ENCODE measurements at places on chromosomes 1 and 21.

GRCh38 chr1:213120386-213120785, 69.3 kb downstream of the RPS6KC1 start:
- DNase-seq = no peak

- no peak for DNase-seq
Measured at GRCh38 chr1:72433591-72433990, 151.3 kb upstream of the NEGR1 start.

- DNase-seq = no peak
Measured at GRCh38 chr1:60891281-60891680, 191.1 kb upstream of the NFIA start.

- no peak for DNase-seq
Measured at GRCh38 chr21:37368541-37369279, 2.1 kb downstream of the DYRK1A start.

DNA sequence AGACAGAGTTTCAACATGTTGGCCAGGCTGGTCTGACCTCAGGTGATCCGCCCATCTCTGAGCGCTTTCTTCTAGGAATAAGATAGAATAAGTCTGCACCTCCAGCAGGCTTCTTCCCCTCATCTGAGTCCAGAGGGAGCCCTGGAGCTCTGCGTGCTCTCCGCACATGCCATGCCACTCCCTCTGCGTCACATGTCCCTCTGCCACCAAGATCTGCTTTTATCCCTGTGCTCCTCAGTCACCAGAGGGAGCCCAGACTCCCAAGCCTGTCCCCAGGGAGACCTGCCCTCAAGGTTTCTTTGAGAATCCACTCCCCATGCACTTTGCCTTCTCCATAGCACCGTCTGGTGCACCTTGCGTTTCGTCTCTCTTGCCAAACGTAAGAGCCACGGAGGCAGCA, 213.0 kb downstream of the CAMTA1 start:
- DNase-seq = no peak

- no peak for DNase-seq
Measured at GRCh38 chr1:33036051-33036525, 595 bp downstream of the AK2 start.

GRCh38 chr1:228488125-228488817, 1.1 kb downstream of the RNF187 start:
- DNase-seq = no peak

GRCh38 chr1:217139513-217139912, 416.3 kb upstream of the ESRRG start:
- DNase-seq = no peak

DNA sequence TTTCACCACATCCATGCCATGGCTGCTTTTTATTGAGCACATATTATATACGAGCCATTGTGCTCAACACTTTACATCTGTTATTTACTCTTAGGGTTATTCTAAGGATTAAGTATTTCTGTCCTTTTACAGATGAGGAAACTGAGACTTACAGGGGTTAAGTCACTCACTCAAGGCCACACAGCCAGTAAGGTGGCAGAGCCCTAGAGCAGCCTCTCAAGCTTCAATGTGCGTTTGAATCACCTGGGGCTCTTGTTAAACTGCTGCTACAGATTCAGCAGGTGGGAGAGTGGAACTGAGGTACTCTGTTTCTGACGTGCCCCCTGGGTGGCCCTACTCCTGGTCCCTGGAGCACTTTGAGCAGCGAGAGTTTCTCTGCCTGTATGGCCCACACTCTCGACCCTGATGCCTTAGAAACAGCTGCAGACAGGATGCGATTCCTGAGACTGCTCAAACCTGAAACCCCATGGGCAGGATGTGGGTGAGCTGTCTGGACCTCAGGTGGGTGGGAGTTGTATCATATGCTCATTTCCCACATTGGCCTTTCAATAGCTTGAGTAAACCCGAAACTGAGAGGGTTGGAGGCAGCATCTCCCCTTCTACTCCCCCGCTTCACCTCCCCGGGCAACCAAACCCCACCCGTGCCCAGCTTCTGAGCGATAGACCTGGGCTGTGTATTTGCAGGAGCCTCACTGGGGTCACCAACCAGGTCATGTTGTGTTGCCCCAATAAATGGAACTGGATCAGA, 59.3 kb downstream of the MAN1C1 start:
- peak; percentile 73 for DNase-seq

- no peak for DNase-seq
Measured at GRCh38 chr1:22641247-22641646, 2.2 kb upstream of the C1QC start.

DNA sequence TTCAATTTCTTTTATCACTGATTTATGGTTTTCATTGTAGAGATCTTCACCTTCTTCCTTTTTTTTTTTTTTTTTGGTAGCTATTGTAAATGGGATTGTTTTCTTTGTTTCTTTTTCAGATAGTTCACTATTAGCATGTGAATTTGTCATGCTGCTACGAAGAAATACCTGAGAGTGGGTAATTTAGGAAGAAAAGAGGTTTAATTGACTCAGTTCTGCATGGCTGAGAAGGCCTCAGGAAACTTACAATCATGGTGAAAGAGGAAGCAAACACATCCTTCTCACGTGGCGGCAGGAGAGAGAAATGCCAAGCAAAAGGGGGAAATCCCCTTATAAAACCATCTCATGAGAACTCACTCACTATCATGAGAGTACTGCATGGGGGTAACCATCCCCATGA, 66.4 kb downstream of the DAB1 start:
- no peak for DNase-seq

- no peak for DNase-seq
Measured at GRCh38 chr1:239912471-239912870, 179.2 kb upstream of the FMN2 start.

DNA sequence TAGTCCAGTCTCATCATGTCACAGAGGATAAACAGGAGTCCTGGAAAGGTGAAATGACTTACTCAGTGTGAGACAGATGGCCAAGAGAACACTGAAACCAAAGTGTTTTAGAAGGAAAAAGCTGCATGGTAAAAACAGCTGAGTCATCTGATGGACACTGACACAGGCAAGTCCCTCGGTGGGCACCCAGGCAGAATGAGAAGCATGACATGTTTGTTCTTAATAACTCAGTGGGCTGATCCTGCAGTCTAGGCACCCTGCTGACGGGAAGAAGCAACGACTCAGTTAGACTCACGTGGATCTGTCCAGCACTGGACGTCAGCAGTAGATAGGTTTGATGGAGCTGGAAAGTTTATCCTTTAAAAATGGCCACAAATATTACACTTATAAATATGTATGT, 116.9 kb downstream of the RGS7 start:
- DNase-seq = no peak

DNA sequence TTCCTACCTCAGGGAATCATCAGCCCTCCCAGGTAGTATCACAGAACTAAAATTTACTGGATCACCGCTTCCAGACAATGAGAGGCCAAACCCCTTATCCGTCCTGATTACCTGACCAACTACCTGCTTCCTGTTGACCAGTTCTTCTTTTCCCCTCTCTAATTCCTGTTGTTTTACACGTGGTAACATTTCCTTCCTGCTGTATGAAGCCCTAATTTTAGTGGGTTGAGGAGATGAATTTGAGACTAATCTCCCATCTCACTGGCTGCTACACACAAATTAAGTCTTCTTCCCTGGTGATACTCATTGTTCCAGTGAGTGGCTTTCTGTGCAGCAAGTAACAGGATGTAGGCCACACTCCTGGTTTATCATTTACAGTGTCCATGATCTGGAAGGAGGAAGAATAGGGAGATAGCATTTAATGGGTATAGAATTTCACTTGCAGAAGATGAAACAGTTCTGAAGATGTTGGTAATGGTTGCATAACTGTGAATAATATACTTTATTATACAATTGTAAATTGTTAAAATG, 2112.9 kb downstream of the NCAM2 start:
- no peak for DNase-seq

- no peak for DNase-seq
Measured at GRCh38 chr1:82387012-82387366, 586.3 kb downstream of the ADGRL2 start.

- no peak for DNase-seq
Measured at GRCh38 chr1:219329578-219329977, 155.9 kb downstream of the LYPLAL1 start.

DNA sequence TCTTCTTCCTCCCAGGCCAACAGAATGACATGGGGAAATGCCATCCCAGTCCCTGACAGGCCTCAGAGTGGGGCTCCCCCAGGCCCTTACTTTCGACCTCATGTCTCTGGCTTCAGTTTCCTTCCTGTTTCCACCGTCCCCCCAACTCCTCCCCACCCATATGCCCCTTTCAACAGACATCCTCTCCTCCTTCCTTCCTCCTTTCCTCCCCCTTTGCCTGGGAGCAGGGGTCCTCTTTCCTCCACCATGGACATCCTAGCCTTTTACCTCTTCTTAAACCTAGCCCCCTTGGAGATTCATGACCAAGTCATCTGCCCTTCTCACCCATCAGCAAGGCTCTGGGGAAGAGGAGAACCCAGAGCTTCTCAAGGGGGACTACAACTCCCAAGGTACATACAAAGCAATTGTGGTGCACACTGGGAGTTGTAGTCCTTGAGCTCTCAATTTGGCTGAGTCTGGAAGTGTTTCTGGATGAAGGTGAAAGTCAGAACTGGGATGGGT, 4.0 kb downstream of the ZBTB7B start:
- no peak for DNase-seq

DNA sequence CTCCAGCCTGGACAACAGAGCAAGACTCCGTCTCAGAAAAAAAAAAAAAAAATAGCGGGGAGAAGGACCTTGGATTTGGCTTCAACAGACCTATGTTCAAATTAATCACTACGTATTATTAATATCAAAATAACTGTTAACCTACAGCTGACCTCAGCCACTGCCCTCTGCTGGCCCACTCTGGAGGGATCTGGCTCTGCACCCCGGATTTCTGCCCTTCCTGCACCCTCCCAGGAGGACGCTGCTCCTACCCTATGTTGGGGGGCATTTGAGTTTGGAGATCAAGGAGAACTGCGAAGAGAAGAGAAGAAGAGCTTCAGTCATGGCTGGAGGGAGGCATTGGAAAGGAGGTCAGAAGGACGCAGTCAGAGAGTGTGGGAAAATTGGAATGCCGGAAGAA, 96.7 kb downstream of the PSMG1 start:
- no peak for DNase-seq

DNA sequence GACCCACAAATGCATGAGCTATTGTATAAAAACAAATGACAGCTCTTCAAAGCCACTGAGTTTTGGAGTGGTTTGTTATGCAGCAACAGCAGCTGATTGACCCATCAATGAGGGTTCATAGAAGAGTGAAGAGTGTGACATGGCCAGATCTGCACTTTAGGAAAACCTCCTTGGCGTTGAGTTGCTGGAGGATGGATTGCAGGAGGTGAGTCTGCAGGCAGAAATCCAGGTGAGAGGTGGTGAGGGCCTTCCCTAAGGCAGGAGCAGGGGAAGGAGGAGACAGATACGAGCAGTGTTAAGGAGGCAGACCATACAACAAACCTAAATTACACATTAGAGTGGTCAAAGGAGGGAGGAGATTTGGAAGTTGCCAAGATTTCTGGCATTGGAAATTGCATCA, 169.3 kb upstream of the CSF3R start:
- DNase-seq = no peak

DNA sequence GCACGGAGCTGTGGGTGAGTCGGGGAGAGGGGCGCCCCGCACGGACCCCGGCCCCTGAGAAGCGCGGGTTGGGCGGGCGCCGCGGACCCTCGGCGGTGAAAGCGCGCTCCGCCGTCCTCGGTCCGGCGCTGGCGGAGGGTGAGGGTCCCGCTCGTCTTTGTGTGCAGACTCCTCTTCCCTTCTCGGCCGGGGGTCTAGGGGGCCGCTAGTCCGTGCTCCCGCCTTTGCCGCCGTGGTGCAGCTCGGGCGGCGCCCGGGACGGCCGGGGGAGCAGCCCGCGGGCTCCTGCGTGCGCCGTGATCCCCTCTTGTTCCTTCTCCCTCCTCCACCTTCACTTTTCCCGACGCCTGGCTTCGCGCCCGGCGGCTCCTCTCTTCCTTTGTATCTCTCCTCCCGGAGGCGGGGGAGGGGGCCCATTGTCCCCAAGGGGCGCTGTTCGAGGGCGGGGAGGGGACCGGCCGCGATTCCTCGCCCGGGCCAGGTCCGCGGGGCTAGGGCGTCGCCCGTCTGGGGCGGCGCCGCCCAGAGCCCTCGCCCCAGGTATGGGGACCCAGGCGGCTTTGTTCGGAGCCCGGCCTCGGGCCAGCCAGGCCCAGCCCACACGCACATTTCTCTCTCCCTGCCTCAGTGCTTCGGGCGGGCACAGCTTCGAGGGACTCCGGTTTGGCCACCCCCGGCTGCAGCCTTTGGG, 519 bp downstream of the FNBP1L start:
- no peak for DNase-seq

GRCh38 chr1:150981177-150981804, 801 bp upstream of the ANXA9 start:
- no peak for DNase-seq

DNA sequence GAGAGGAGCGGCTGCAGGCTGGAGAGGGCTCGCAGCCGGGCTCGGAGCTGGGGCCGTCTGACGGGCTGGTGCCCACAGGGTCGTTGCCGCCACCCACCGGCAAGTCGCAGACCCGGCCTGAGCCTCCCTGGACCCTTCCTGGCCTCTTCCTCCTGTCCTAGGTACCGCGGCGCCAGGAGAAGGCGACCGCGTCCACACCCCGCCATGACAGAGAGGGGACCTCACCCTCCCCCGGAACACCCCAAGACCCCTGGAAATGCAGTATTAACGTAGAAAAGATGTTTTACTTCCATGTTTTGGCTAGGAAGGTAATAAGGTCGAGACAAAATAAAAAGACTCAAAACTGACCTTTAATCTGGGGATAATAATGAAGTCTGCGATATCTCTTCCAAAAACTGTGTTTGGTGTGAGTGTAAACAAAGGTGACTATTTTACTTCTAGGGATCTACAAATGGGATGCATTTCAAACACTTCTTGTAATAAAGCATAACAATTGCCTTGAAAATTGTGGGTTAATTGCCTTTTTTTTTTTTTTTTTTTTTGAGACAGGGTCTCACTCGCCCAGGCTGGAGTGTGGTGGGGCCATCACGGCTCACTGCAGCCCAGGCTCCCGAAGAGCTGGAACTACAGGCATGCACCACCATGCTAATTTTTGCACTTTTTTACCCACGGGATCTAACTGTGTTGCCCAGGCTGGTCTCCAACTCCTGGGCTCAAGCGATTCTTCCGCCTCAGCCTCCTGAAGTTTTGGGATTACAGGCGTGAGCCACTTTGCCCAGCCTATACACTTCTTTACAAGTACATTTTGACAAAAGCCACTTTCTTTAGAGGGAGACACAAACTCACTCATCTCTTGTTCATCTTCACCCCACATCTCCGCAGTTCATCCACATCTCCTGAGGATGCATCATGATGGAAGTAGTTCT, 838 bp upstream of the RSRP1 start:
- no peak for DNase-seq
